ENCODE measurements at places on chromosomes 1 and 21.

GRCh38 chr1:246827396-246827795 is 103.2 kb downstream of the SCCPDH start:
- DNase-seq: no peak

- DNase-seq: no peak
Measured at GRCh38 chr1:8097077-8097799, 71.1 kb upstream of the ERRFI1 start.

GRCh38 chr1:207893737-207894582 is 17.0 kb downstream of the CD34 start:
- no peak for DNase-seq

- DNase-seq: no peak
Measured at GRCh38 chr1:196887515-196888239, at the start of gene CFHR4. TSS of gene CFHR4 (plus strand) at chr1:196888052. CDS start at chr1:196888151, 99 bp downstream.

- DNase-seq: no peak
Measured at GRCh38 chr1:32755098-32755809, 52.7 kb upstream of the SYNC start.

DNA sequence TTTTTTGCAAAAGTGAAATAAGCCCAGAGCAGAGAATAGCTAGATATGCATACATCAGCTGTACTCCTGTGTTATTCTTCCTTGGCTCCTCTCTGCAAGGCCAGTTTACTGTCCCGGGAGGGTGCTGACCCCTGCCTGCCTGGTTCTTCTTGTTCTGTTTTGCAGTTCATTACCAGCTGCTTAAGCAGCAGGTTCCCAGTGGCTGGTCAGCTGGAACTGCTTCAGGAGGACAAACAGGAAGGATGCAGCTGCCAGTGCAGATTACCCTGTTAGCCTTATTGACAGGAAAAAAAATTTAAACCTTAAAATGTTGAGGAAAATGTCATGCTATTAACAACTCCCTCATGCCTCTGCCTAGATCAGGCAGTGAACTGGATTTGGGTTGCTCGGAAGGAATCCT is 16.0 kb upstream of the LRIG2 start:
- no peak for DNase-seq

- no peak for DNase-seq
Measured at GRCh38 chr1:43273708-43274107, 3.9 kb downstream of the TMEM125 start.

- DNase-seq: no peak
Measured at GRCh38 chr1:43622471-43622870, 27.5 kb upstream of the KDM4A start.

- DNase-seq: no peak
Measured at GRCh38 chr1:96525657-96526557, 195.7 kb upstream of the PTBP2 start.

GRCh38 chr1:75520862-75521475 is 89.9 kb downstream of the SLC44A5 start:
- no peak for DNase-seq

DNA sequence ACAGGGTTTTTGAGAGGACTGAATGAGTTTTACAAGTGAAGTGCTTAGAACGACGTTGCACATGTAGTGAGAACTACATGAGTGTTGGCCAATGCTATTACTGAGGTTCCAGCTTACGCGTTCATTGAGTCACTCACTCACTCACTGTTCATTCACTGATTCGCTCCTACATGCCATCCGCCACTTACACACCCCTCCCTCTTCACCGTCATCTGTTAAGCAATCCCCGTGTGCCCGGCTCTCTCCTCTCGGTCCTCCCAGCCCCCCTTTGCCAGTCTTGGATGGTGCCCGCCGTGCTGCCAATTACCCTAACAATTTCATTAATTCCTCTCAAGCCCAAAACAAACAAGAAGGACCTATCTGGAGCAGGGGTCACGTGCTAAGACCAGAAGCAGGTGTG is 27.3 kb upstream of the EPHA2 start:
- DNase-seq: no peak

GRCh38 chr21:32951041-32951440 is 74.7 kb upstream of the OLIG2 start:
- no peak for DNase-seq

- no peak for DNase-seq
Measured at GRCh38 chr1:101476541-101476940, 239.7 kb downstream of the S1PR1 start.

DNA sequence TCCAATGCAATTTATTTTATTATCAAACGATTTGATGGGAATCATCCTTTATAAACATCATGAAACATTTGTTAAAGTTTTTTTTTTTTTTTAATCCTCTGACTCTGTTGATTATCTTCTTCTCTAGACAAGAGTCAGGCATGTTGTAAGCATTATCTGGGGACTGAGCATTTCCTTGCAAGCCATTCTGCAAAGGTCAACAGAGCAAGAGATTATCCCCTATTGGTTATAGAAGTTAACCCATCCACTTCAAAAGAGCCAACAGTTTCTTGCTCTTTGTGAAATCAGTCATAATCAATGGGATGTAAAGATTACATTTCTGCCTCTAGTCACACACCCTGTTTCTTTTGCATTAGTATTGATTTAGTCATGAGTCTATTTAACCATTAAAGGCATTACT is 368.8 kb upstream of the ADGRL4 start:
- DNase-seq: no peak

- no peak for DNase-seq
Measured at GRCh38 chr1:104028416-104029035, 278.8 kb downstream of the AMY1C start.

- DNase-seq: peak; percentile 53
Measured at GRCh38 chr1:6148497-6149241, 31.5 kb downstream of the CHD5 start.

GRCh38 chr21:16532840-16533239 is 803.1 kb downstream of the USP25 start:
- DNase-seq: no peak

GRCh38 chr1:55869065-55869464 is 653.9 kb upstream of the USP24 start:
- no peak for DNase-seq

- peak; percentile 72 for DNase-seq
Measured at GRCh38 chr21:41895643-41896493, 16.7 kb upstream of the PRDM15 start.

DNA sequence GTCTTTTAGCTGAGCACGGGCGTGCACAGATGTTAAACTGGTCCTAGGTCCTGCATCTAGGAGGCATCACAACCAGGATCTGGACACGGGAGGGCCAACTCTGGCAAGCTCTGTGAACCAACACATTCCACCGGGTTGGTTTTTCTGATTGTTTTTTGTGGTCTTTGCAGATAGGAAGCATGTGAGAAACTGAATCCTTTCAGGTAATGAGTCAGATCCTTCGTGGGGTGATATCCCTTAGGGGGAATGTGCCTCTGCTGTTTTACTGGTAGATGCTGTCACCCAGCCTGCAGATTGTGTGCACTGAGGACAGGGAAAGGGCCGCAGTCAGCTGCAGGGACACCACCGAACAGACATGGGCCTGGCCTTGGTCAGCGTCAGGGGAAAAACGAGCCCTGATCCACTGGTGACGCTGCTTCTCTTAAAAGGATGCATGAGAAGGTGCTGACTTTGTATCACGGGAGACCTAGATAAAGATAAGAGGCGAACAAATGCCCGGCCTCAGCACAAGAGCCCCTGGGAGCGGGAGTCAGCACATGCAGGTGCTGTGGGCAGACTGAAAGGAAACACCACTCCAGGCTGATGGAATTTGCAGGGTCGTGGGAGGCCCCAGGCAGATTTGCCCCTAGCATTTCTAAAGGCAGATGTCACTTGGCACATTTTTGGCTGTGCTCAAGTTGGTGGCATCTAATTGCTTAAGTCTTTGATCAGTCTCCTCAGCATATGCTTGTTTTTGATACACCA is 51.1 kb downstream of the DOP1B start:
- DNase-seq: no peak

DNA sequence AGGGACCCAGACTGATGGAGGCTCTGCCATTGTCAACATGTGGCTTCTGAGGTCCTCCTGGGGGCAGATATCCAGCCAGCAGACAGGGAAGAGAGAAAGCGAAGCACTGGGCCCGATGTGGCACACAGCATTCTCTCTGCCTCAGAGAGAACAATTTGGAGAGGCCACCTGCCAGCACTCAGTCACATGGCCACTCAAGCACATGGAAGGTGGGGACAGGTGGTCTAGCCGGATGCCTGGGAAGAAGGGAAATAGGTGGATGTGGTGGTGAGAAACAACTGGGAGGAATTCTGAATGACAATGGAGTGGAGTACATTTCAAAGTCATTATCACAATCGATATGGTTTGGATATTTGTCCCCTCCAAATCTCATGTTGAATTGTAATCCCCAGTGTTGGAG is 109.0 kb downstream of the UBE2U start:
- no peak for DNase-seq

Data from naive thymus-derived CD4-positive, alpha-beta T cell (primary cell).